ENCODE measurements at places on chromosomes 13 and 19.

DNA sequence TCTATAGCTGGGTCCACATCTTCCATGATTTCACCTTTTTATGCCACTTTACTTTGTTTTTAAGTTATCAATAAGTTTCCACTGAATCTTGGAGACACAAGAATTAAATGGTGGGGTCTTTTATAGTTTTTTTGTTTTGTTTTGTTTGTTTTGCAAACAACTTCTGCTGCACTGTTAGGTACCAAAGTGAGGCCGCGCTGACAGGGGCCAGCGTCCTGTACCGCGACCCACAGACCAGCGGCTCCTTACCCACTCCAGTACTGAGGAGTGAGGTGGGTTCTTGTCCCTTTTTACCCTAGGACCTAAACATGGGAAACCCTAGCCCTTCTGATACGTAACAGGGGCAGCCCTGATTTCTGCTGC lies 75.8 kb upstream of the MCF2L start:
- no peak for DNase-seq

DNA sequence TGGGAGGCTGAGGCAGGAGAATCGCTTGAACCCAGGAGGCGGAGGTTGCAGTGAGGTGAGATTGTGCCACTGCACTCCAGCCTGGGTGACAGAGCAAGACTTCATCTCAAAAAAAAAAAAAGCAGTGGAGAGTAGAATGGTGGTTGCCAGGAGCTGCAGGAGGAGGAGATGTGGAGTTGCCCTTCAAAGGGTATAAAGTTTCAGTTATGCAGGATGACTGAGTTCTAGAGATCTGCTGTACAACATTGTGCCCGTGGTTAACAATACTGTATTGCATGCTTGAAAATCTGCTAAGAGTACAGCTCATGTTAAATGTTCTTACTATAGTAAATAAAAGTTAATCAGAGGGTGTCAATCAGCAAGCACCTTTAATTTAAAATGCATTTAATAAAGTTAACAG lies 28.4 kb upstream of the LATS2 start:
- DNase-seq = no peak

DNA sequence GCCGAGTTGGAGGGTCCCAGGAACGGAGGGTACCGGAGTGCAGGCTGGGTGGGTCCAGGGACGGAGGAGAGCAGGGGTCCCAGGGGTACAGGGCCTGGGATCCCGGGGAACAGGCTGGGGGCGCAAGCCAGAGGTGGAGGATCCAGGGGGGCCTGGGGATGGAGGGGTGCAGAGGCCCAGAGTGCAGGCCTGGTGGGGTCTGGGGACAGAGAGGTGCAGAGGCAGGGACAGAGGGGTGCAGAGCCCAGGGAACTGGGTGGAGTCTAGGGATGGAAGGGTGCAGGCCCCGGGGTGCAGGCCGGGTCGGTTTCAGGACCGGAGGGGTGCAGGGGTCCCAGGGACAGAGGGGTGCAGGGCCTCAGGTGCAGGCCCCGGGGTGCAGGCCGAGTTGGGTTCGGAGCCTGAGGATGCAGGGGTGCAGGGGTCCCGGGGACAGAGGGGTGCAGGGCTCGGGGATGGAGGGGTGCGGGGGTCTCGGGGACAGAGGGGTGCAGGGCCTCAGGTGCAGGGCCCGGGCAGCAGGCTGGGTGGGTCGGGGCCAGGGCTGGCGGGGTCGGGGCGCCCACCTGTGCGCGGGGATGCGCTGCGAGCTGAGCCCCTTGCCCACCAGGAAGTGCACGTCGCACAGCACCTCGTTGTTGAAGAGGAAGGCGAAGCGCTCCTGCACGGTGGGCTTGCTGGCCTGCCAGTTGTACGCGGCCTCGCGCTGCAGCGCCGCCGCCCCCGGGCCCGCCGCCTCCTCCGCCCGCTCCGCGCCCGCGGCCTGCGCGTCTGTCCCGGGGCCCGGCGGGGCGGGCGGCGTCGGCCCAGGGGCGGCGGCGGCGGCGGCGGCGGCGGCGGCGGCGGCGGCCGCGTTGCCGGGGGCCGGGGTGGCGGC lies 545 bp downstream of the BTBD2 start:
- DNase-seq = no peak

DNA sequence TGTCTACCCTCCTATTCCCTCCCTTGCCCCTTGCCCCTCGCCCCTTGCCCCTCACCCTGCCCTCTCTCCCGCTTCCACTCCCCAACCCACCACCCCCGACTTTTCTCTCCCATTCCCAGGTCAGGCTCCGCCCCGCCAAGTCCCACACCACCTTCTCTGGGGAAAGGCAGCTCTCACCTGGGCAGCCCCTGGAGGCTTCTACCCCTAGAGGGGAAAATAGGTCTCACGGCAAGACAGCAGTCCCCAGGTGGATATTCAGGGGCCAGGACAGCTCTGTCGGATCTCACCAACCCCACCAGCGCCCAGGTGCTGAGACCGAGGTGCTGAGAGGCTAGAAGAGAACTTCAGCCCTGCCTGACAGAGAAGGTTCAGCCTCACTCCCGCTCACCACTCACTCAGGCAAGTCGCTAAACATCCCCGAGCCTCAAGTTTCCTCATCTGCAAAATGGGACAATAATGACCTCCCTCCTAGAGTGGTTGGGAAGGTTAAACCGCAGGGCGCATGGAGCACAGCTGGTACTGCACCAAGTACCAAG lies 1.4 kb upstream of the ERFL start:
- no peak for DNase-seq

- DNase-seq = no peak
These were observed 96.9 kb downstream of the COL4A1 start for GRCh38 chr13:110209950-110210603.

DNA sequence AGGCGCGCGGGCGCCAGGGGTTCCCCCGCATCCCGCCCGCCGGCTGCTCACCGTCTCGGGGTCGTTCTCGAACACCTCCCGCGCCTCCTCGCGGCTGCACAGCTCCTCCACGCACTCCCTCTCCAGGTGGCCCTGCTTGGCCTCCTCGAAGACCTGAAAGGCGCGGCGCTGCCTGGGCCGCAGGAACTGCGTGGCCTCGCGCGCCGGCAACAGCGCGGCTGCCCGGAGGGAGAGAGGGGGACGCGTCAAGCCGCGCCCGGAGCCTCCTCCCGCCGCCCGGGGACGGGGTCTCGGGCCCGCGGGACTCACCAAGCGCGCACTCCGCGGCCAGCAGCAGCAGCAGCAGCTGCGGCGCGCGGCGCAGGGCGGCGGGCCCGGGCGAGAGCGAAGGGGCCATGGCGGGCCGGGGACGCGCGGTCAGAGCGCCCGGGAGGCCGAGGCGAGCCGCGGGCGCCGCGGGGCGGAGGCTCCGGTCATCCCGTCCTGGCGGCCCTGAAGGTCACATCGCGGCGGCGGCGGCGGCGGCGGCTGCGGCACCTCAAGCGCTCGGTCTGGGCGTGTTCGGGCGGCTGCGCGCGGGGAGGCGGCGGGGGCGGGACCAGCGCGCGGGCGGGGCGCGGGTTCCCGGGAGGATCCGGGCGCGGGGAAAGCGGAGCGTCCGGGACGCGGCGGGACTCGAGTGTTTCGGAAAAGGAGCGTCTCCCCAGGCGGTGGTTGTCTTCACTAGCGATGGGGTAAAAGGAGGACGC lies at the start of gene GAS6:
GAS6 (minus strand) TSS at position 553 of the 749 bp plus-strand sequence; CDS start at position 397, 156 bp downstream.
- no peak for DNase-seq

DNA sequence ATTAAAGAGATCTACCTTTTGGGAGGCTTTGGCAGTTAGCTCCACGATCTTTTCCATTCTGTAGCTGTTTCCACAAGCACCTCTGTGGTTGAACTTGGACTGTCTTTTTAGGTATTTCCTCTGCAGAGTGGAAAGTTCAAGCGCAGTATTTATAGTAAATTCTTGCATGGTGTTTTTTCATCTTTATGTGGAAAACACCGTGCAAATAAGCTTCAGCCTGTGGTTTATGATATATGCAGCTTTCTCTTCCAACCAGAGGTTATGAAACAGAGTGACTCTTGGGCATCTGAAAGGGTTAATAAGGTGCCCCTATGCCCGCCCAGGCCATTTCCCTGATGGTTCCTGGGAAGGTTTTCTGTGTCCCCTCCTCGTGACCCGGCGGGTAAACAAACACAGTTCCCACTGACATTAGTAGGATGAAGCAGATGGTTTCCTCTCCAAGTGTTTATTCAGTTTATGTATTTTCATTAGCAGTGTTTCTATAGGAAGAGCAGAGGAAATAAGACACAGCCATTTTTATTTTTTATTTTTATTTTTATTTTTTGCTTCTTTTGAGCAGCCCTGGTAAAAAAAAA lies 39.7 kb upstream of the RNF113B start:
- no peak for DNase-seq

- DNase-seq = no peak
These were observed 195.2 kb downstream of the LHFPL6 start for GRCh38 chr13:39407786-39408185.

- DNase-seq = no peak
These were observed 18.9 kb downstream of the PAK4 start for GRCh38 chr19:39144290-39145071.

- no peak for DNase-seq
These were observed 23.2 kb upstream of the EEF1AKMT1 start for GRCh38 chr13:20796791-20797508.

DNA sequence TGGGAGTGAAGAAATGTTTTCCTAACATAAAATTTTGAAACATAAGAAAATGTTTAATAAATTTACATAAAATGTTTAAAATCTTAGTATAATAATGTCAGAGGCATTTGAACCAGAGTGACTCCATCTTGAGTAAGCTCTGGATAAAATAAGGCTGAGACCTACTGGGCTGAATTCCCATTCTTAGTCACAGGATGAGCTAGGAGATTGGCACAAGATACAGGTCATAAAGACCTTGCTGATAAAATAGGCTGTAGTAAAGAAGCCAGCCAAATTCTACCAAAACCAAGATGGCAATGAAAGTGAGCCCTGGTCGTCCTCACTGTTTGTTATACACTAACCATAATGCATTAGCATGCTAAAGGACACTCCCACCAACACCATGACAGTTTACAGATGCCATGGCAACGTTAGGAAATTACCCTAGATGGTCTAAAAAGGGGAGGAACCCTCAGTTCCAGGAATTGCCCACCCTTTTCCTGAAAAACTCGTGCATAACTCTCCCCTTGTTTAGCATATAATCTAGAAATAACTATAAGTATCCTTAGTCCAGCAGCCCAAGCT lies 1184.0 kb downstream of the UQCRFS1 start:
- no peak for DNase-seq

DNA sequence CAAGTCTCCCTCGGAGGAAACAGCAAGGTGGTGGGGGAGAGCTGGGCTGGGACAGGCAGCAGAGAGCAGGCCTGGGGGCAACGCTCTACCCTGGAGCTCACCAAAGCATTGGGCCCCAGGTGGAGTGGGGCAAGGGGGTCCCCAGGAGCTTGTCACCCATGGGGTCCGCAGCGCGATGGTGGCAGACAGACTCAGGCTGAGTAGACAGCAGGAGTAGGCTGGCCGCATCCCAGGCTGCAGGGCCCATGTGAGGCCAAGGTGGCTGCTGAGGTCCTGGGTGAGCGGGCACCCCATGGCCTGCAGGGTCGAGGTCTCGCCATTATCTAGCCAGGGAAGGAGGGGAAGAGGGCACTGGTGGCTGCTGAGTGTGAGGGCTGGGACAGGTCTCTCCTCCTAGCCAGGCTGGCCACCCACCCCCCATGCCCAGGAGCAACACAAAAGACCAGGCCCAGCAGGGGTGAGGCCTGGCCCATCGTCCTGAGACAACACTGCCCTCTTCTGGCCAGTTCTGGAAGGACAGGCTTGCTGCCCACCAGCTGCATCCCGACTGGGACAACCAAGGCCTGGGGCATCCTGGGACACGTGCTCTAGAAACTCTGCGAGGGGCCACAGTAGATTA lies 33.1 kb downstream of the CEBPG start:
- DNase-seq = peak; percentile 54

GRCh38 chr19:6811906-6812305 lies 39.4 kb downstream of the VAV1 start:
- no peak for DNase-seq

DNA sequence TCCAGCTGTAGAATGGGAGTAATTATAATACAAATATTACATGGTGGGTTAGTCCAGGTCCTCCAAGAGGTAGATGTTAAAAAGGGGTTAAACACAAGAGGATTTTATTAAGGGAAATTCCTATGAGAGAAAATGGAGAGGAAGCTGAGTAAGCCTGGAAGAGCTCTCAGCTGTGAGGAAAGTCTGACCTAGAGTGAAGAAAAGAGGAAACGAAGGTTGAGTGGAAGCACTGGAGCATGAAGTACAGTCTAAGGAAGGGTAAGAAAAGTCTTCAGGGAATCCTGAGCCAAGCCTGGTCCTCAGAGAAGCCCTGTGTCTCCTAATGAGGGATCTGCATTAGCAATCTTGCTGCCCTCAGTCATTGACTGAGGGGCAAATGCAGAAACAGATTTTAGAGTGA lies 506.2 kb downstream of the GPC5 start:
- DNase-seq = no peak

DNA sequence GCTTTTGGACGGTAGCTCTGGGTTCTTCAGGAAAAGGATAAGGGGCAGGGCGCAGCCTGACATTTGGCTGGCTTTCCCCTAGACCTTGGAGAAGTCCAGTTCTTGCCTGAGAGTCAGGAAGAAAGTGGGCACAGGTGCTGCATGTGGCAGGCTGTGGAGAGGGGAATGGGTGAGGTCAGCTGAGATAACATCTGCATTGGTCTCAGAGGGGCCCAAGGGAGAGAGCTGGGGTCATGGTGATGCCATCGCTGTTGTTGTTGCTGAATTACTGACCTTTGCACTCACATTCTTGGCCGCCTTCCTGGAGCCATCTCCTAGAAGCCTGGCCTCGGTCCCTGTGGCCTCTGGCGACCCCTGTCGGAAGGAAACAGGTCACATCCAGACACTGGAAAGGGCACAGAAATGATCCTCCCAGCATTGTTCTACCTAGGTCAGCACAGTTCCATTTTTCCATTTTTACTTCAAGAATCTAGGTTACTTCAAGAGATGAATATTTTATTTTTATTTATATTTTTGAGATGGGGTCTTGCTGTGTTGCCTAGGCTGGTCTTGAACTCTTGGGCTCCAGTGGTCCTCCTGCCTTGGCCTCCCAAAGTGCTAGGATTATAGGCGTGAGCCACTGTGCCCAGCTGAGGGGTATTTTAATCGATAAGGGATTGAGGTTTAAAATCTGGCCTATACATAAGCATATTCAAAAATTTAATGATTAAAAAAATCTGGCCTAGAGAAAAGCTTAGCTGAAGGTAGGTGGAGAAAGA lies 6.5 kb upstream of the LIPE start:
- DNase-seq = peak; percentile 43

- DNase-seq = no peak
These were observed at the start of gene TTYH1 for GRCh38 chr19:54415208-54415900. TSS of gene TTYH1 (plus strand) at chr19:54415464. CDS start at chr19:54415553, 89 bp downstream.

- DNase-seq = no peak
These were observed 14.2 kb downstream of the CHERP start for GRCh38 chr19:16527971-16528521.

DNA sequence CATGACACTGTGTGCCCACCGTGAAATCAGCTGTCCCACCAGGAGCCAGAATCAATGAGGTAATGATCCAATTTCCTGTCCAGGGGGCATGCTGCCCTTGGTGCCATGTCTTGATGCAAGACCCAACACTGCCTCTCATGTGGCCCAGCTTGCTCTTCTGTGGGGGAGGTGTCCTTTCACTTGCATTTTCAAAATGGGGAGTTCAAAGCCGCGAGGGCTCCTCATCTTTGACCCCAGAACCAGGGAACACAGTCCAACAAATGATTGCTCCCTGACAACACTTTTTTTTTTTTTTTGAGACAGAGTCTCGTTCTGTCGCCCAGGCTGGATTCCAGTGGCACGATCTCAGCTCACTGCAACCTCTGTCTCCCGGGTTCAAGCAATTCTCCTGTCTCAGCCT lies 64.1 kb downstream of the FGF9 start:
- no peak for DNase-seq

GRCh38 chr19:30107251-30107650 lies 165.2 kb downstream of the URI1 start:
- no peak for DNase-seq

Measured in activated T-helper 1 cell treated with anti-CD3 and anti-CD28 coated beads, Interleukin-2, amount 50 U/mL, for 16 hours (primary cell).